ENCODE measurements at places on chromosomes 6 and 20.

DNA sequence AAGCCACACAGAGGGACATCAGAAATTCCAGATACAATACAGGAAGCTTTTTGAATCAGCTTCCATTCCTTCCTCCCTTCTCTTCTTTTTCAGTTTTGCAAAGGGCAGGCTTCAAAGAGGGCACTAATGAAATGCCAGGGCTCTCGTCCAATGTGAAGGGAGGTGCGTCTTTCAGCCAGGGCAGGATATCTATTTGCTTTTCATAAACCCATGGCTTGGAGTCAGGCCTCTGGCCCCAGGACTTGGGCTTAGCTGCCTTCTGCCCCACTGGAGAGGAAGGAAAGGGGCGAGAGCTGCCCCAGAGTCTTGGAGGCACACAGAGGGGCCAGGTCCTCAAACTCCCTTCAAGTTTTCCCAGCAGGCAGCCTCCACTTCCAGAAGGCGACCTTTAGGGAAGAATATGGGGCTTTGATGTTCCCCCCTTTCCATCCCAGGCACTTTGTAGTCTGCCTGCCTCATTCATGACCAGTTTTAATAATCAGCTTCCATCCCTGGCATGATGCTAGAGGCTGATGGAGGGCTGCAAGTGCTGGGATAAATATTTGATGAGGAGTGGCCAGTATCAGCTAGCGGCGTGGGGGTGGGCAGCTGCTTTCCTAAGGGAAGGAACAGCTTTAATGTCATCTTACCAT, 234.8 kb downstream of the NRN1 start:
- no peak for DNase-seq

DNA sequence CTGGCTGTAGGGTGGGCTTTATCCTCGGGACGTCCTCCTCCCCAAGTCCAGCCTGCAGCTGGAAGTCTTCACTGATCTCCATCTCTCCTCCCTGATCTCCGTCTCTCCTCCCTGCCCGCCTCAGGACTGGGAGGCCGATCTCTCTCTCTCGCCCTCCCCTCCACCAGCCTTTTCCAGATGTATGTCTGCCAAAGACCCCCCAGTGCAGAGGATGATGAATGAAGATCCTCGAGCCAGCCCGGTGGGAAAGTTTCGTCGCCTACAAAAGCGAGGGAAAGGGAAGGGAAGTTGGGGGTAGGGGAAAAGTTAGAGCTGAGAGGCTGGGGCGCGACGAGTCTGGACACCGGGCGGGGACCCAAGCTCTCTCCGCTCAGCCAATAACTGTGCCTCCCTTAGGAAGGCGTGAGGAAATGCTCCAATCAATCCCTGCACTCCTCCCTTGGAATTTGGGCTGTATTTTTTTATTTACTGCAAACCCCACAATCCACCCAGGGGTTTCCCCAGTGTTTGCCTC, 595 bp upstream of the SRF start:
- DNase-seq: no peak

GRCh38 chr6:170473301-170473717, 79.8 kb downstream of the PSMB1 start:
- DNase-seq: no peak

- DNase-seq: no peak
Observed at GRCh38 chr6:103672169-103672568, 1187.5 kb downstream of the HACE1 start.

DNA sequence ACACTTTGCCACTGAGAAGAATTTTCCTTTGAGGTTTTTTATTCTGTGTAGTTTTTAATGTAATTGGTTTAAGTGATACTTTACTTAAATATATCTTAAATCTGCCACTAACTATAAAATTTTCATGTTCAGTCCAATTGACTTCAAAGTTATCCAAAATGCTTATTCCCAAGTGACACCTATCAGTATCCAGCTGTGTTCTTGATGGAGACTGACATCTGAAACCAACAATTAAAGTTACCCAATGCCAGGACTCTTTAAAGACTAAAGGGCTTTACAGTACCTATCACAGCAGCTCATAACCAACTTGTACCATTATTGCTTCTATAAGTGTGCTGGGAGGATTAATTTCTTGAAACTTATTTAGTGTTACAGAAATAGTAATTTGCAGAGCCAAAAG, 13.8 kb upstream of the EYA4 start:
- DNase-seq: no peak

DNA sequence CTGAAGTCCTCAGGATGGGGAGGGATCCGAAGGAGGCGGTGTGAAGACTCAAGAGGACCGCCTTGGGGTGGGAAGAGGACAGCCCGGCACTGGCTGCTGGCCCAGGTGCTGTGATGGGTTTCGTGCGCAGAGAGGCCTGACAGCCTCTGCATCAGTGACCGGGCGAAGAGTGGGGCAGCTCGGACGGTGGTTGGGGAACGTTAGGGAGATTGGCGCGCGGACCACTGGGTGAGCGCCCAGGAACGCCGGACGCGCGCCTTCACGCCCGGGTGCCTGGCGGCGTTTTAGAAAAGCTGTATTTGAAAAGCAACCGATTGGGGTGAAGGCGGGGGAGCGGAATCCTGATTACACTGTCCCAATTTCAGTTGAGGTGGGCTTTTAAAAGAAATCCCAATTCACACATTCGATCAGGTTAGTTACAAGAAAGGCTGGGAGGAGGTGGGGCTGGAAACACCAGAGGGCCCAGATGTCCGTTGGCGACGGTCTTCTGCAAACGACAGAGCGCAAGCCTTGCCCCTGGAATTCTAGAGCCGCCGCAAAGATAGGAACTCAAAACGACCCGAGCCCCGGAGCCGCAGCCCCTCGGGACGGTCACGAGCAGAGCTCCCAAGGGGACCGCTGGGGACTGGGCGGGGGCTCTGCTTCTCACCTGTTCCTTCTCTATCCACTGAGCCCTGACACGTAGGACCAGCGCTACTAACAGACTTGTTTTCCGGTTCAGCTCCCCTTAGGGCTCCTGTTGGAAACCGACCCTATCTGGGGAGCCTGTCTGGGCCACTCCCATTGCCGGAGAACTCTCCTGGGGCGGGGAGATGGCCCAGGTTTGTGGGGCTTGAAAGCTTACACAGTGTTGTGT, 8.5 kb upstream of the TRIM40 start:
- no peak for DNase-seq

DNA sequence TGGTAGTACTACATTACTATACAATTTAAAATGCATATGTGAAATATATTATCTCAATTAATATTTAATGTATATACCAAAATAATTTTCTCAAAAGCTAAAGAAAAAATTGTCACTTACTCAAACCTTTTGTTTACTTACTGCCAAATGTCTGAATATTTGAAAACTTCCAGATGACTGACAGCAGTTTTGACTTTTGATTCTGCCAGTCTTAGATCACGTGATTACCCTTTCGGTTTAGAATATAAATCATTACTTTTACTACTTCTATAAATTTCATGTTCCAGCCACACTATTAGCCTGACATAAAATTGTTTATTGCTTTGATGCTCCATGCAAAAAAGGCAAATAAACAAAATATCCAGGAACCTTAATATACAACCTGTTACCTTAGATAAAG, 680.7 kb upstream of the ID4 start:
- no peak for DNase-seq

DNA sequence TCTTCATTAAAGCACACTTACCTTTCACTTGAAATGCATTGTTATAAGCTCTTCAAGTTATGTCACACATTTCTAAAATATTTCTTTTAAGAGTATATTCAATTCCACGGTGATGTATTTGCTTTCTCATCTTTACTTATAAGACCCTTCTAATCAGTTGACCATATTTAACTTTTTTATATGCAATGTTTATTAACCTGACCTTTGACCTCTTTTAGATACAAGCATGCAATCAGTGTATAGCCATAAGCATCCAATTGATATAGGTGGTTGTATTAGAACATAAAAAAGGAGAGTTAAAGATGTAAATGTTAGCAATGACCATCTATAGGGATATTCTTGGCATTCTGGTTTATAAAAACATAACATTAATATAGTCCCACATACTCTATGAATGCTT, 9.2 kb downstream of the USP49 start:
- no peak for DNase-seq

DNA sequence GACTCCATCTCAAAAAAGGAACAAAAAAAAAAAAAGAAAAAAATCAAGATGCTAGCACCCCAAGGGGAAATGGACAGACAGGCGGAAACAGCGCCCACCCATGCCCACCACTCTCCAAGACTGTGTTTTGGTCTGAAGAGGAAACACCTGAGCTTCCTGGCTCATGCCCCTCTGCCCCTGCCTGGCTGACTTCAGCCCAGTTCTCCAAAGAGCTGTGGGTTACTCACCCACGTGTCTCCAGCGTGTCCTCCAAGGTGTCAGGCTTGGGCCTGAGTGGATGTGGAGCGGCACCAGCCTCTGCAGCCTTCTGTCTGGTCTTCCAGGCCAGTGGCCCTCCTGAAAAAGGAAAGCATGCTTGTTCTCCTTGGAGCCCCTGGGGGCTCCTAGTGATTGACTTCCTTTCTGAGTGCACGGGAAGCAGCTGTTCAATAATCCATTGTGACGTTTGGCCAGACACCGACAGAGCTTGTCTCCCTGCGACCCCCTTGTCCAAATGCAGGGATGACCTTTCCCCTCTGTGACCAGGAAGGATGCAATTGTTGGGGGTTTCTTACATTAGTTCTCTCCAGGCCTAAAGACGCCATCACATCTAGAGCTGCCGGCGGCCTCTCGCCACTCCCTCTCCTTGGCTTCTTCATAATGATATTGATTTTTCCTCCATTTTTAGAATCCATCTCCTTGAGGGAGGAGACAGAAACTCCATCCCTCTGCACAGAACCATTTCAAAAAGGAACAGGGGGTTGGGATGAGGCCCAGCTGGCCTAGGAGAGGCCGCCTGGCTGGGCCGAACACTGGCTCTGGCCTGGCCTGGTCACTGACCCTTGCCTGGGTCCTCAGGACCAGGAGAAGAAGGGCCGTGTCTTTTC, 58.4 kb downstream of the ADNP start:
- no peak for DNase-seq

DNA sequence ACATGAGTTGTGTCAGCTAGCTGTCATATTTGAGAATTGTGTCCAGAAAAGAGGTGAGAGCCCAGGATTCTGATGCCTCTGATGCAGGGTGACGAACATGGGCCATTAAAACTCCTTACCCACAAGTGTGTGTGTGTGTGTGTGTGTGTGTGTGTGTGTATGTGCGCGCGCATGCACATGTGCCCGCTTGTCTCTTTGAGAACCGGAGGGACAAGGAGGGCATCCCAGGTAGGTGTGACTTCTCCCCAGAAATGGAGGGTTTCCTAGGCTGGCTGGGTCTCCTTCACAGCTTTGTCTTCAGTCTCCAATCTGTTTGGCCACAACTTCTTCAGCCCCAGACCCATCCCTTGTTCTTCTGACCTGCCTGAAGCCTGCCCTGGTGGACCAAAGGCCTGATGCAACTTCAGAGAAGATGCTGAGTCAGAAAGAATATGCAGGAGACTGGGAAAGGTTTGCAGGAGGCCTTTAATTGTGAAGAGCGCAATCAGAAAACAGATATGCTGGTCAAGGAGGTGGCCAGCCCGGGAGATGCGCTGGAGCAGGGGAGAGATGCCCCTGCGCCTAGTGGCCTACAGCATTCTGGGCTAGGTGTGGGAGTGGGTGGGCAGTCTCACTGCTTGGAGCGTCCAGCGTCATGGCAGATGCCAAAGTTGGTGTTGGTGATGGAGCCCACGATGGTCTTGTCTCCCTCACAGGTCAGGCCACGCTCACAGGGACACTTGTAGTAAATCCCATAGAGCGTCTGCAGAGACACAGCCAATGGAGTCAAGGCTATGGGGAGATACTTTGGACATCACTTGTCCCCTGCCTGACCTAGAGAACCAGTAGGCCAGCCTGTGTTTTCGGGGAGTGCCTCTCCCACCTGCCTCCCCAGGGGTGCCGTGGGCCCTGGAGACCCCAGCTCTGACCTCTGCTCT, 2.3 kb downstream of the CLPS start:
- DNase-seq: no peak

DNA sequence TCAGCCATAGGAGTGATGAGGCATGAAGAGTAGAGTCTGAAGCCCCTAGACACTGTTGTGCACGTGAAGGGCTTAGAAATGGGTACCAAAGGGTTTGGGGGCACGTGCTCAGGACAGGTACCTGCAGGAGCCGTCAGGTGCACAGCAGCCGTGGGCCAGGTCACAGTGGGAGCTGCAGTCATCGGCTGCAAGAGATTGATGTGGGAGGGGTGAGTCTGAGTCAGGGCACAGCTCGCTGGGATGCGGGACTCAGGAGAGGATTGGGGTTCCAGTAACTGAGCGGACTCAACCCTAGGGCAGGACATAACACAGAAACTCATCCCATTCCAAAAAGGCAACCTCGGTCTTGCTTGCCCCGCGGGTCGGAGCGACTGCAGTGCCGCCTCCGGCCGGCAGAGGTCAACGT, 1.1 kb downstream of the DLK2 start:
- DNase-seq: peak; percentile 31

GRCh38 chr20:48708630-48709029, 119.2 kb downstream of the PREX1 start:
- DNase-seq: no peak

- no peak for DNase-seq
Observed at GRCh38 chr6:55979526-55979925, 104.1 kb upstream of the BMP5 start.

GRCh38 chr20:48723308-48724264, 104.2 kb downstream of the PREX1 start:
- no peak for DNase-seq

- no peak for DNase-seq
Observed at GRCh38 chr6:34229877-34230276, 6.8 kb upstream of the HMGA1 start.

DNA sequence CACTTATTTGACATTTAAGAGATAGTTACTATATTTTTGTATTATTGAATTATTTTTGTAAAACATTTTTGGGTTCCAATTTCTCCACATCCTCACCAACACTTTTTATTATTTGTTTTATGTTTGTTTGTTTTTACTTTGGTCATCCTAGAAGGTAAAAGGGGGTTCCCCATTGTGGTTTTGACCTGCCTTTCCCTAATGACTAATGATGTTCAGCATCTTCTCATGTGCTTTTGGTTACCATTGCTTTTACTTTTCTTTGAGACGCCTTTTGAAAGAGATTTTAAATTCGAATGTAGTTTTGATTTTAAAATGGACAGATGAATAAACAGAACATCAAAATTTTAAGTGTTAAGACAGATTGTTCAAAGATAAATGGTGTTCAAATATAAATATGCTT, 46.9 kb downstream of the AK9 start:
- DNase-seq: no peak

DNA sequence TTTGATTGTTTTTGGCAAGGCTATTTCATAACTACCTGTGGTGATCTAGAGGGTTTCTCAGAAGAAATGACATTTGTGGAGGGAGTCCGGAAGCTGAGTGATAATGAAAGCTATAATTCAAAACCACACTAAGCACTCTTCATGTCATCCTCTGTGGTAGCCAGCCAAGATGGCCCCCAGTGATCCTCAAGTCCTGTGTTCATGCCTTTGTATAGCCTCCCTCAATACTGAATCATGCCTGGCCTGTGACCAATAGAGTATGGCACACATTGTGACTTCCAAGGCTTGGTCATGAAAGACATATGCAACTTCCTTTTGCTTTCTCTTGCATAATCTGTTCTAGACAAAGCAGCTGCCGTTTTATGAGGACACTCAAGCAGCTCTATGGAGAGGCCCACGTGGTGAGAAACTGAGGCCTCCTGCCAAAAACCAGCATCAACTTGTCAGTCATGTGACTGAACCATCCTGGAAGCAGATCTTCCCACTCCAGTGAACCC, 12.8 kb upstream of the DNAAF9 start:
- no peak for DNase-seq

- no peak for DNase-seq
Observed at GRCh38 chr6:42224222-42225028, 6.8 kb upstream of the MRPS10 start.

All from NCI-H1436 (cell line).